AG09319 (cell line): ENCODE measurements at places on chromosomes 3 and 15.

- DNase-seq, result no peak
Measured at GRCh38 chr3:111749171-111750170, 109.6 kb upstream of the PHLDB2 start.

DNA sequence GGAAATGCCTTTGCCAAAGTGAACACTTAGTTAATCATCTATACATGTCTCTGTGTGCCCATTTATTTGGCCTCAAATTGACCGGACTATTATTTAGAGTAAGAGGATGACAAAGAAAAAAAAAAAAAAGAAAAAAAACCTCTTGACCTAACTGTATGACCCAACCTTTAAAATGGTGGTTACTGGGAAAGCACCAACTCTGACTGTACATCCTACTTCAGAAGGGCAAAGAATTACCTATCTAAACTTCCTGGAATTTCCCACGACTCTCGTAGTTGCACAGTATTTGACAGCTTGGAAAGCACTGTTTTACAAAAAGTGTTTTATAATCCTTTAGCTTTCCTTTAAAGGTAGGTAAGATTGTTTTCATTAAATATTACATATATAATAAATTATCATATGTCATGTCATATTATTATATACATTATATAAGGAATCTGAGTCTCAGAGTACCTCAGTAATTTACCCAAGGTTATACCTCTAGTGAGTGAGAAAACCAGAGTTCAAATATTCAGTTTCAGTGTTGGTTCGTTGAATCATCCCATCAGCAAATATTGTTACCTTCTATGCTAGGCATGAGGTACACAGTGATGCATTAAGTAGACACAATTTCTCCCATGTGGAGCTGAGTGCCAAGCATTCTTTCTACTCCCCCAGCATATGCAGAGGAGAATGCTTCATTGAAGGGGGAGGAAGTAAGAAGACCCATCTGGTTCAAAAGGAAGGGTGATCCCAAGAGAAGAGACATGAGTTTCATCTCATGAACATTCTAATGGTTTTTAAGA is 5.0 kb downstream of the BCL2A1 start:
- DNase-seq, result no peak

DNA sequence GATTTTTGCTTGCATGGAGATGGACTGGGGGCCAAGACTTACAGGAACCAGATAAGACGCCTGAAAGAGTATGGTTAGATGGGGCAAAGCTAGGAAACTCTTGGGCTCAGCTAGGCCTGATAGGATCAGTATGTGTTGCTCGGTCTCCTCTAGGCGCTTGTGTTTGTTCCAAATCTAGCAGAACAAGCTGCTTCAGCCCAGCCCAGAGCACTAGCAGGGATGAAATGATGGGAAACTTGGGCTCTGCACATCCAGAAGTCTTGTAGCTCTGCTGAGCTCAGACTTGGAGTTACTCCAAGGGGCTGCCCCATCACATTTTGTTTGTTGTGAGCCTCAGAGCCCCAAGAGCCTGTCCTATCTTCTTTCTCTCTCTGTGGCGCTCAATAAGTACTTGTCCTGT is 34.7 kb downstream of the FOXL2 start:
- DNase-seq, result no peak

DNA sequence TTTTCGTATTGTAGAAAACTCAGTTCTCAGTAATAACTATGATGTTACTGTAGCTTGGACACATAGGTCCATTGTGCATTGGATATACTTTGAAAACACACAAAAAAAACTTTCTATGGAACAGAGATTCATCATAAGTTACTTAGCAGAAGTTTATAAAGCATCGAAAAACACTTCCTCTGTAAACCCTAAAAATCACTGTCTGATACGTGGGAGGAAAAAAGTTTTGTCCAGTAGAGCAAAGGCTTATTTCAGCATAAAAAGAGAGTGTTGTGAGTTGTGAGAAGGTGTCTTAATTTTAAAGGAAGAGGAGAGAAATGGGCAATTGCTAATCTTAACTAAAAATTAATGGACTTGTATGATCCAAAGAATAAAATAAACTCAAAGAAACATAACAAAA is 64.8 kb downstream of the OSTN start:
- no peak for DNase-seq

- DNase-seq, result no peak
Measured at GRCh38 chr3:120092474-120092873, 1.8 kb downstream of the GSK3B start.

DNA sequence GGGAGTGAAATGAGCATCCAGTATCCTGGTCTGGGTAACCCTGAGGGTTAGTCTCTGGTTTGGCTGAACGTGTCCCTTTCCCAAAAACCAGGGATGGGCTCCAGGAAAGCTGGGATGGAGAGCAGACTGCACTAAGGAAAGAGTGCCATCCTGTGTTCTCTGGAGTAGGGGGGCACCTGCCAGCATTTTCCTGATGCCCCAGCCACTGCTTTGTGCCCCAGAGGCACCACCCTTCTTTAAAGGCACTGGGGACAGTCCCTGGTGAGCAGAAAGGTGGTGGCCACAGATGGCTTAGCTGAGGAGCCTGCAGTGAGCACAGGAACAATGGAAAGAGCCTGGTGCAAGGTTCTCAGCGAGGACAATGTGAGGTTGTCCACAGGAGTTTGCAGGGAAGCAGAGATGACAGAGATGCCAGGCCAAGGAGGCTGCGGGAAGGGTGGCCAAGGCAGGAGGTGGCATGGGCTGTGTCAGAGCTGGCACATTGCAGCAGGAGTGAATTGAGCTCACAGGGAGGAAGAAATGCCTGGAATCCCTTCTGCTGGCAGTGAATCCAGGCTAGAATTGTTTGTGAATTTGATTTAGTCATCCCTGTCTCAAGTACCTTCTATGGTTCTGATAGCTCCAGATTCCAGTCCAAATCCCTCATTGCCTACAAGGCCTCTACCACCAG is 39.9 kb downstream of the AMOTL2 start:
- DNase-seq, result no peak

DNA sequence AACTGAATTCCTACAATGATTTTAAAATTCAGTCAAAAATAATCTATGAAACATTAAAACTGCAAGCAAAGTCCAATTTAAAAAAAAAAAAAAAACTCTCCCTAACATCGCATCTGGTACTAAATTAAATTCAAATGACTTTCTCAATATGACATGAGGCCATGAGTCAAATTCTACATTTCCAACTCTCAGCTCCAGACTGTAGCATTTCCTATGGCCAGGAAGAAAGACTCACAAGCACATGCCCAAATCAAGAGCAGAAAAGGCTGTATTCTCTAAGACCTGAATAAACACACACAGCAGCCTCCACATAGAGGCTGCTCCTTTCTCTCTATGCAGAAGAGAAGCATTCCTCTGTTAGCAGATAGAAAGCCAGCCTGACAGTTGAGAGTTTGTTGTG is 729.2 kb downstream of the ROBO1 start:
- no peak for DNase-seq

GRCh38 chr3:100329800-100330489 is 4.6 kb upstream of the NIT2 start:
- no peak for DNase-seq

- no peak for DNase-seq
Measured at GRCh38 chr15:62641825-62642224, 400.7 kb upstream of the TPM1 start.

- DNase-seq, result peak; percentile 62
Measured at GRCh38 chr3:93973131-93974126, at the start of gene PROS1. Gene PROS1 (minus strand): TSS chr3:93973896. CDS start chr3:93973749, 147 bp downstream.

- peak; percentile 25 for DNase-seq
Measured at GRCh38 chr3:129695230-129695629, 88.8 kb upstream of the PLXND1 start.

- no peak for DNase-seq
Measured at GRCh38 chr3:159829056-159829455, 159.6 kb upstream of the IL12A start.
